ENCODE measurements at places on chromosomes 11 and 22.

GRCh38 chr11:3894128-3894731, 38.8 kb downstream of the STIM1 start:
- DNase-seq = peak; percentile 84

DNA sequence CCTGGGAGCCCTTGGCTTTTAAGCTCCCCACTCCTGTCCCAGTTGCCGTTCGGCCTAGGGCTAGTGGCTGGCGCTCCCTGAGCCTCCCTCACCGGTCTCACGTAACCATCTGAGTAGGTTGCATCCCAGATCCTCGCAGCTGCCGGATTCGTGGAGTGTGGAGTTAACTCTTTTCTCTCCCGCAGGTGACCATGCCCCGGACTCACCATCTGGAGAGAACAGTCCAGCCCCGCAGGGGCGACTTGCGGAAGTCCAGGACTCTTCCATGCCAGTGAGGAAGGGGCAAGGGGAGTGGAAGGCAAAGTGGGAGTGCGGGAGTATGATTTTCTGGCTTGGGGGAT, 902 bp downstream of the MUS81 start:
- DNase-seq = no peak

DNA sequence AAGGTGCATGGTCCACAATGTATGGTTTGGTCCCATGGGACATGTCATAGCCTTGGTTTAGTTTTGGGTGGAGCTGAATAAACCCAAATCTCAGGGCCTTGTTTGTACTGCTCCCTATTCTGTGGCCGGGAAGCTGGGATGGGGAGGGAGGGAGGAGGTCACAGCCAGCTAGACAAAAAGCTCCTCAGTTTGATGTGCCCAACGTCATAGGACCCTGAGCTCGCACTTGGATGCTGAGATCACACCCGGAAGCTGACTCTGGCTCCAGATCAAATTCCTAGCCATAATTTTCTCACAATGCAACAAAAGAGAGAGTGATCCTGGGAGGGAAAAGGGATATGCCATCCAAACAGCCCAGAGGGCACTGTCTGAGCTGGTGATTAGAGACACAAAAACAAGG, 1.5 kb downstream of the HSPB2 start:
- no peak for DNase-seq

- no peak for DNase-seq
Measured at GRCh38 chr22:26643418-26644100, 13.8 kb upstream of the MIAT start.

- no peak for DNase-seq
Measured at GRCh38 chr11:93730108-93731107, 10.9 kb downstream of the TAF1D start.

GRCh38 chr22:24926849-24927579, 19.5 kb downstream of the LHFPL7 start:
- DNase-seq = no peak

GRCh38 chr11:39725081-39725480, 1734.4 kb downstream of the LRRC4C start:
- DNase-seq = no peak

GRCh38 chr11:3161309-3161708, 3.8 kb downstream of the OSBPL5 start:
- no peak for DNase-seq

DNA sequence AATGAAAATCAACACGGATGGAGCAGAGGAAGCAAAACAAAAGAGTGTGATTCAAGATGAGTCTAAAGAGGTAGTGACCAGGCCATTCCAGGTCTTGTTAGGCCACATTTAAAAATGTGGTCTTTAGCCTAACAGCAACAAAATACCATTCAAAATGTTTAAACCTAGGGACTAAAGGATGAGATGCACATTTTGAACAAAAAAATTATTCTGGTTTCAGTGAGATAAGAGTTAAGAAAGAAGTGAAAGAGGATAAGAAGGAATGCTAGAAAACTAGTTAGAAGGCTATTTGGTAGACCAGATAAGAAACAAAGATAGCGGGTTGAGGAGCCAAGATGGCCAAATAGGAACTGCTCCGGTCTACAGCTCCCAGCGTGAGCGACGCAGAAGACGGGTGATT, 85.2 kb downstream of the CWF19L2 start:
- DNase-seq = no peak

GRCh38 chr11:128285321-128285720, 302.0 kb downstream of the ETS1 start:
- DNase-seq = no peak

DNA sequence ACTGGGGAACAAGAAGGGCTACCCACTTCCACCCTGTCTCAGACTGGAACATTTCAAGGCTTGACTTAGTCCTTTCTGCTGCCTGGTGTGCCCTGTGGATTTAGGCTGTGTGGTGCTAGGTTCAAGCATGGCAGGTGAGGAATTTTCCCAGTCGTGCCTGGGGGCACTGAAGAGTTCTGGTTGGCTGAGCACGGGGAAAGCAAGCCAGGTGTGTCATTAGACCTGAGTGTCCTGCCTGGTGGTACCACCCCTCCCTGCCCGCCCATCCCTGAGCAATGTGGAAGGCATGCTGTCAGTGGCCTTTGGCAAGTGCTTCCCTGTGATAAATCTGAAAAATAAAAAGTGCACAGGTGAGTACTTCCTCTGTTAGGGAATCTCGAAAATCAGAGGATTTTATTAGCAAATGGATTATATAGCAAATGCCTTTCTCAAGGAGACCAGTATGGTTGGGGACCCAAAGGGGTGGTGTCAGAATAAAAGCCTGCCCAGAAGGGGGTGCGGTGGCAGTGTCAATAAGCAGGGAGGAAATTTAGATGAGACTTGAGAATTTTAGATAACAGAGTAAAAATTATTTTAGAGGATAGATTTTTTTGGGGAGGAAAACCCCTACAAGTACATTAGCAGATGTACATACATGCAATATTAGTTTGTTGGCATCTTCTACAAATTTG, 22.8 kb downstream of the TEAD1 start:
- DNase-seq = no peak

DNA sequence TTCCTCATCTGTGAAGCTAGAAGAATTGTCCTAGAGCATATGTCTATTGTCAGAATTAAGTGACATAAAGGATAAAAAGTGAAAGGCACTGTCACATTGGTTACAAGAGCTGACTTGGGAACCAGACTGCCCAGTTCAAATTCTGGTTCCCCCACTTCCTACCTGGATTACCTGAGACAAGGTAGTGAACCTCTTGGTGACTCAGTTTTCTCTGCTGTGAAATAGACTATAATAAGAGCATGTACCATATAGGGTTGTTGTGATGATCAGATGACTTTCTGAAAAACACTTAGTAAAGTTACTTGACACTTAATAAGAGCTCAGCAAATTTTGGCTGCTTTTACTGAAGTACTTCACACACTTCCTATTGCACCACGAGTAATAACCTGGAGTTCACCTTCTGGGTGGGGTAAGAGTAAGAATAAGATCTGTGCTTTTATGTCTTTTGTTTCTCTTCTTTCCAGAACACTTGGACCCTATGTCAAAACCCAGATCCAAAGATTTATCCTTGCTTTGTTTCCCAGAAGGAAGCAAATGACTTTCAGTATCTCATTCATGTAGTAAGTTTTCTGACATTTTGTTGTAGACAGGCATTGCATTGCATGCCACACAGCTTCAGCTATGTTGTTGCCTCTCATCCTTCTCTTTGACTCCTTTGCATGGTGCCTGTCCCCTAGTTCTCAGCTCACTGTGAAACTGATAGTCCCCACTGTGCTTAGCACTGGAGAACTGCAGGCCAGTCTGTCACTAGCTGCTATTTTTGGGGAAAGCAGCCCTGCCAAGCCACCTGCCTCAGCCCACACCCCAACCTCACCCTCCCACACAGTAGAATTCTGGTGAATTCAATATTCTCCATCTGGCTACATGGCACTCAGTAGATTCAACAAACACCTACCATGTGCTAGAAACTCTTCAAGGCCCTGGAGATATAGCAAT, 121.8 kb upstream of the POU2AF2 start:
- no peak for DNase-seq

- peak; percentile 31 for DNase-seq
Measured at GRCh38 chr22:43884600-43885318, 7.1 kb downstream of the PNPLA5 start.

DNA sequence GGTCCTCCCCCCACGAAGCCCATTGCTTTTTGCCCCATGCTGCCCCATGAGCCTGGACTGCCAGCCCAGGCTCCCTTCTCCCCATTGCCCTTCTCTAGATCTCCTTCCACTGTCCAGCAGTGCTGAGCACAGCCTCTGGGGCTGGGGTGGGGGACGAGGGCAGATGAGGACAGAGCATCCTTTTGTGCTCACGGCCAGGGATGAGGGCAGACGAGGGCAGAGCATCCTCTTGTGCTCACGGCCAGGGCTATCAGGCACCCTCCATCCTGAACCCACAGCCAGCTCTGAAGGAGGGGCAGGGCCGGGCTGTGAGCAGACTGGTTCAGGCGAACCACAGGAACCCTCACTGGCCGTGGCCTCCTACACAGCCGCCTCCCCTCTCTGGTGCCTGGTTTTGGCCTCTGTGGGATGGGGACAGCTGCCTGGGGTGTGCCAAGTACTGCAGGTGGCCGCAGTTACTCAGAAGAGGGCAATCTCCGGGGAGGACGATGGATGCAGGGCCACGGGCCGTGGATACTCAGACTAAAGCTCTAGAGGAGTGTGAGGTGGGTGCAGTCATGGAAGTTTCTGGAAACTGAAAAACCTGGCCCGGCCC, 1258.8 kb downstream of the BRD1 start:
- no peak for DNase-seq

- no peak for DNase-seq
Measured at GRCh38 chr11:11967669-11968510, 40.5 kb downstream of the DKK3 start.

DNA sequence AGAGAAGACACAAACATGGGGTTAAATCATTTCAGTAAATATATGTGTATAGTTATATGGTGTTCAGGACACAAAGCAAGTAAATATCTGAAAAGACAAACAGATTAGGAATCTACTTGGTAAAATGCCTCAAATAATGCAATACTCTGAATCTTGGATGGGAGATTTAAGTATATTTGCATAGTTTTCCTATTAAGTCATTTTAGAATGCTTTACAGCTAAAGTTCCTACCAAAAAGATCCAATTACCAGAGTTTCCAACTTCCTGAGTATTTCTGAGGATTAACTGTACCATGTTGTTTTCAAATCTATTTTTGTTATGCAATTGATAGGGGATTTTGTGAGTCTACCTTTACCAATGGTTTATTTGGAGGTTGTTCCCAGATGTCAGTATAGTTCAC, 424.4 kb upstream of the CCDC179 start:
- no peak for DNase-seq

GRCh38 chr11:122869622-122870021, 12.9 kb upstream of the JHY start:
- DNase-seq = no peak

DNA sequence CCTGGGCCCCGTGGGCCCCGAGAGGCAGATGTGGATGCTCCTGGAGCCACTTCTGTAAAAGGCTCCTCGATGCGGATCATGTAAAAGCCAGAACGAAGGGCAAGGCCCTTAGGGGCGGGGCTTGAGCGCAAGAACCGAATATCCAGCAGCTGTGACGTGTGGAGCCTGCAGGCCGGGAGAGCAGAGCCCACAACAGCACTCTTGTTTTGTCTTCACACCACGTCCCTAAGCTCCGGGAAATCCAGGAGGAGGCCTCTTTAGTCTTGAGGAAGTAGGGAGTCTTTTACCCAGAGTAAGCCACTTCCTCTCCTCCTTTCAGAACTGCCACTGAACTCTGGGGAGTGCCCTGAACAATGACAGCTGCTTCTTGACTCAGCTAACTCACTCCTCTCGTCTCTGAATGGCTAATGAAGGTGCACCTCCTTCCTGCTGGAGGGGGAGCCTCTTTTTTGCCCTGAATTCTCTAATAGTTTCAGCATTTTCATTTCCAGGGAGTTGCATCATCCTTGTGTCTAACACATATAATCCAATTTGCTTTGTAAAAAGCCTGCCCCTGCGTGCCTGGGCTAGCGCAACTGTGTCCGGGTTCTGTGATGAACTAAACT, 12.5 kb downstream of the L3MBTL2 start:
- peak; percentile 29 for DNase-seq

DNA sequence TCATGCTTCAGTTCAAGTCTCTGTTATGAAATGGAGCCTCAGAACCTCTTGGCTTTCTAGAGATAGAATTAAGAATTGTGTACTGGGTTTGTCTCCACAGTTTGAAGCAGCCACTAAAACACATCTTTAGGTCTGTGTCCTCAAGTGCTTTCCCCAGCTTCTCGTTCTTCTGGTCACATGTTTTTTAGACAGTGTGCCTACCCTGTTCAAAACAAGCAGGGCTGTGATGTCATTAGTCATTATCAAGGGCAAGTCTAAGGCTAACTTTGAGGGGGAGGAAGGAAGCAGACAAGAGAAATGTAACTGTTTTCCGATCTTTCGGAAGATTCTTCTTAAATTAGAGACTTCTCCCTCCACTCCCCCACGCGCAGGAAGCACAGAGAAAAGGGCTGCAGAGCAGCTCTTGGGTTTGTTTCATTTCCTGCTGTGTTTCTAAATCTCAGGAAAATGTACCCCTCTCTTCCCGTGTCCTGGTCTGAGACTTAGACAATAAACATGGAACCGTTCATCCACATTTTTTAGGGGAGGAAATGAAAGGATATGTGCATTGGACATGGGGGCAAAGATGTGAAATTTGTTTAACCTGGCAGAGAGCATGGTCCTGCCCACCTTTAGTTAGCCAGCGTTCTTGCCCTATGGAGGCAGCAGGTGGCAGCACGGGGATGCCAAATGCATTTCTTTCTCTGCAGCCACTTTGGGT, 3.1 kb downstream of the AKIP1 start:
- DNase-seq = no peak

DNA sequence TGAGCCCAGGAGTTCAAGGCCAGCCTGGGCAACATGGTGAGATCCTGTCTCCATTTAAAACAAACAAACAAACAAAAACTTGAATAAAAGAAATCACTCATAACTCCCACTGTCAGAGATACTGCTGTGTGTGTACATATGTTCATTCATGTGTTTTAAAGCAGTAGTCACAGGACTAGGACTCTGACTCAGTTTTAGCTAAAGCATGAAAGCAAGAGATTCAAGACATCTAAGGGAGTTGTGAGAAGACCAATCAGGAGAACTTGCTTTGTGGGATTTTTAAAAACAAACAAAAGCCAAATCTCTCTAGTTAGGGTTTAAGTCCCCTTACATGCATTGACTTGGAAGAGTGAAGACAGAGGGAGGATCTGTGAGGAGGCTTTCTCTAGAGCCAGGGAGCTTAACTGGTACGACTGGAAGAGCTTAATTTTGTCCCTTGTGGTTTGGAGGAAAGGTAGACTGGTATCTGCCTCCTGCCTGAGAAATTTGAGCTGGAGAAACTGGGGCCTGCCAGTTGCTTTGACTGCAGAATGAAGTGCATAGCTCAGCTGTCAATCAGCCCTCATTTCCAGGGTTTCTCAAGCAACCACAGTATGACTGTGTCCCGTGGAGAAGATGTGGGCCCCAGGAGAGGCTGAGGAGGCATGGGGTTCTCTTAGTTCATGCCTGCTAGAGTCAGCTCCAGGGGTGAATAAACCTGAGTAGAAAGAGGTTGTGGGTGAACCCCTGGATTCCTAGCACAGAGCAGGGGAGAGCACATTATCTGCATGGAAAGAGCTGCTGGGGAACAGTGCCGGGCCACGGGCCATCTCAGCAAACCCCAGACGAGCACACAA, 30.6 kb downstream of the EXPH5 start:
- no peak for DNase-seq

Measured in activated B cell treated with CpG ODN at 0.5 μM for 24 hours (primary cell).